NCI-H2081 (cell line): ENCODE measurements at places on chromosomes 5 and 9.

DNA sequence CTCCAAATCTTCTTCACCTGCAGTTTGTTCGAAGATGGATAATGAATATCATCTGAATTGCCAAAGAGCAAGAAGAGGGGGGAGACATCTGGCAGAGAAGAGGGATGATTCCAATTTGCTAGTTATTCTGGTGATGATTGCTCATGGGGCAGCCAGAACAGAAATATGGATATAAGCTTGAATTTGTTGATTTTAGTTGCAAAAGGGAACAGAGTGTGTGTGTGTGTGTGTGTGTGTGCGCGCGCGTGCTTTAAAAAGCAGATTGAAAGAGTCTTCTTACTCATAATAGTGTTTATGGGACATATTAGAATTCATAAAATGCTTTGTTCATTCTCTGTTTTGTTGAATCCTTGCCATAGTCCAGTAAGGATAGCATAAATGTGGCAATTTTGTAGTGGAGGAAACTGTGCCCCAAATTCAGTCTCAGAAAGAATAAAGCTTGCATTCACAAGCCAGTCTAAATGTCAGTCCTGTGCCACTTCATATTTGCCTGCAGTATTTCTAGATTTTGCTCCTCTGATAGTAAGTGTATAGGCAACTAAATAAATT is 436.3 kb upstream of the KLF4 start:
- no peak for DNase-seq

GRCh38 chr5:129135633-129136032 is 41.1 kb downstream of the ISOC1 start:
- no peak for DNase-seq

DNA sequence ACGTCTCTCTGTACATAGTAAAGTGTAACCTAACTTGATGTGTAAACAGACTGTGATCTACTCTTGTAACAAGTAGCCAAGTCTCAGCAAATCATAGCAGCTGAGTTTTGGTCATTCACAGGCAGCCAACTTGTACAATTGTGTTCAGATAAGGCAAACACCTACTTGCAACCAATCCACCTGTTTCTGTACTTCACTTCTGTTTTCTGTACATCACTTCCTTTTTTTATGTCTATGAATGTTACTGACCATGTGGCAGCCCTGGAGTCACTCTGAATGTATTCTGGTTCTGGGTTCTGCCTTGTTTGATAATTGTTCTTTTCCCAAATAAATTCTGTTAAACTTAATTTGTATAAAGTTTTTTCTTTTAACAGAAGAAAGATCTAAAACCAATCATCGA is 26.0 kb downstream of the RLN2 start:
- no peak for DNase-seq

- no peak for DNase-seq
These were observed 18.1 kb downstream of the NR6A1 start for GRCh38 chr9:124752967-124753366.

- DNase-seq, result no peak
These were observed 16.0 kb downstream of the ANXA6 start for GRCh38 chr5:151141535-151141934.
